HFFc6 (cell line): ENCODE measurements at places on chromosomes 13 and 19. TPM values are rescaled to one million over a fixed set of nuclear protein-coding genes. Genes with fewer than 3 reads are reported as not detected.

SBK3 gene
- 0.24 TPM in 1 of 3 replicates, not detected in the others for total RNA-seq

GAPDHS gene
- not detected in 2 replicates for total RNA-seq

ZNF547 gene
- 2.0 to 3.0 TPM (median 2.4 TPM) in 3 replicates for total RNA-seq

KIR3DL3 gene
- total RNA-seq: not detected in 3 replicates

CDC37 gene
- 251 to 298 TPM (median 278 TPM) in 3 replicates for total RNA-seq

CEBPA gene
- total RNA-seq: 0.12 to 0.21 TPM (median 0.16 TPM) in 3 replicates

OR7A5 gene
- not detected in 2 replicates for total RNA-seq

GRCh38 chr13:34634448-34634847, 307.6 kb upstream of the NBEA start:
- H3K27ac ChIP-seq: no peak overlapping the region
- no peak for DNase-seq
- H3K36me3 ChIP-seq: no peaks in the 10 kb centered on the region
- peaks cover 14% of the 10 kb centered on the region for H3K27me3 ChIP-seq

- H3K36me3 ChIP-seq: no peaks in the 10 kb centered on the region
- no peak for DNase-seq
- no peaks in the 10 kb centered on the region; the same call in 1 of the 2 replicates for H3K4me1 ChIP-seq
- no peak overlapping the region for H3K27ac ChIP-seq
These were observed 106.8 kb downstream of the STOML3 start for GRCh38 chr13:38883783-38884182.

DNA sequence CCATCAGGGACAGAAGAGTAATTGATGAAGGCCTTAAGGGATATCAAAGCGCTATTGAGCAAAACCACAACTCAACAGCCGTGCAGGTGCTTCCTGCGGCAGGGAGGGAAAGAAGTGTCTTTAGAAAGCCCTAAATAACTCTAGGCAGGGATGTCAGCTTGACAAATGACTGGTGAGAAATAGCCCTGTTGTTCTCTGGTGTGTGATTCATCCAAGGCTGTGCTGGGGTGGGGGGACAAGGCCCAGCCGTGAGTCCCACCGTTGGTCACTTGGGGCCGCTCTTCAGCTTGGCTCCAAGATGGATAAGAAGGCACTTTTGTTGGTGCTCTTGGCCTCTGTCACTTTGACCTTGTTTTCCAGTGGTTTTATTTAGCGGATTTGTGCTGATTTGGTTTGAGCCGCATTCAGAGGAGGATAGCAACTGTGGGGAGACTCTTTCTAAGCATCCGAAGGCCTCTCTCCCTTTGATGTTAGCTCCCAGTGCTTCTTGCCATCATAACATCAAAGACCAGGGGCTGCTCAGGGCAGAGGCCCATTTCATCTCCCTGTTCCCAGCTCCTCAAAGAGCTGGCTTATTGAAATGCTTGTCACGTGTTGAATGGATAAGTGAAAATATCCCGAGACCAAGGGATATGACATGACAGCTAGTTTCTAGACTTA, 130.3 kb upstream of the SERP2 start:
- peak; percentile 3 for DNase-seq
- H3K27me3 ChIP-seq: peaks cover 5% of the 10 kb centered on the region
- no peak overlapping the region for H3K4me3 ChIP-seq
- H3K36me3 ChIP-seq: no peaks in the 10 kb centered on the region
- no peak overlapping the region for H3K27ac ChIP-seq

GRCh38 chr13:98940325-98941001, 37.4 kb downstream of the DOCK9 start:
- H3K36me3 ChIP-seq: peaks cover 6% of the 10 kb centered on the region
- H3K4me1 ChIP-seq: peaks cover 13% of the 10 kb centered on the region
- H3K27ac ChIP-seq: no peak overlapping the region

- H3K27ac ChIP-seq: no peak overlapping the region
- H3K36me3 ChIP-seq: no peaks in the 10 kb centered on the region
- H3K4me3 ChIP-seq: no peak overlapping the region
- DNase-seq: no peak
- H3K27me3 ChIP-seq: peaks cover 2% of the 10 kb centered on the region; the same call in 1 of the 2 replicates
- H3K4me1 ChIP-seq: peaks cover 27% of the 10 kb centered on the region
These were observed 19.1 kb downstream of the TEX29 start for GRCh38 chr13:111339366-111340143.

DNA sequence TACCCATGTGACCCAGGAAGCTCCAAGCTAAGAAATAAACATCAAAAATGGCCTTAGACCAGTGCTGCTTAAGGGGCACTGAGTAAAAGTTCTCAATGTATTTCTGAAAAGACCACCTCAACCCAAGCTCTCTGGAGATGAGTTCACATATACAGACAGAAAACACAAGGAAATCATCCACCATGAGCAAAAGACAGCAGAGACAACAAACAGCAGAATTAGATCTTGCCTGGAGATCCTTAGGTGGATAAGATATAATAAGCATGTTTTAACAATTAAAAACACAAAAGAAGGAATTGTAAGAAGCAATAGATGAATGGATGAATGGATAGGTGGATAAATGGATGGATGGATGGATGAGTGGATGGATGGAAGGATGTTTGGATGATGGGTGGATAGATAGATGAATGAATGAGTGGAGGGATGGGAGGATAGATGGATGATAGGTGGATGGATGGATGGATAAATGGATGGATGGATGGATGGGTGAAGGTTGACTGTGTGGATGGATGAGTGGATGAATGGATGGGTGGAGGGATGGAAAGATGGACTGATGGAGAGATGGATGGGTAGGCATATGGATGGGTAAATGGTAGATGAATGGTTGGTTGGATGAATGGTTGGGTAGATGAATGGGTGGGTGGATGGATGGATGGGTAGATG, 9.6 kb upstream of the NMRK2 start:
- H3K27me3 ChIP-seq: peaks cover 33% of the 10 kb centered on the region
- no peak for DNase-seq
- H3K4me3 ChIP-seq: no peak overlapping the region
- no peak overlapping the region for H3K27ac ChIP-seq
- H3K36me3 ChIP-seq: peaks cover 6% of the 10 kb centered on the region

DNA sequence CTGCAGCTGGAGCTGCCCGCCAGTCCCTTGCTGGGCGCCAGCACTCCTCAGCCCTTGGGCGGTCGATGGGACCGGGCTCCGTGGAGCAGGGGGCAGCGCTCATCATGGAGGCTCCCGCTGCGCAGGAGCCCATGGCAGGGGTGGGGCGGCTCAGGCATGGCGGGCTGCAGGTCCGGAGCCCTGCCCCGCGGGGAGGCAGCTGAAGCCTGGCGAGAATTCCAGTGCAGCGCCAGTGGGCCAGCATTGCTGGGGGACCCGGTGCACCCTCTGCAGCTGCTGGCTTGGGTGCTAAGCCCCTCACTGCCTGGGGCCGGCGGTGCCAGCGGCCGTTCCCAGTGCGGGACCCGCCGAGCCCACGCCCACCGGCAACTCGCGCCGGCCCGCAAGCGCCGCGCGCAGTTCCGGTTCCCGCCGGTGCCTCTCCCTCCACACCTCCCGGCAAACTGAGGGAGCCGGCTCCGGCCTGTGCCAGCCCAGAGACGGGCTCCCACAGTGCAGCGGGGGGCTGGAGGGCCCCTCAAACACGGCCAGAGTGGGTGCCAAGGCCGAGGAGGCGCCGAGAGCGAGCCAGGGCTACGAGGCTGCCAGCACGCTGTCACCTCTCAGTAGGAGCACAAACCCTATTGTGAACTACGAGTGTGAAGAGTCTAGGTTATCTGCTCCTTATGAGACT, 687.1 kb downstream of the PCDH17 start:
- H3K4me3 ChIP-seq: no peak overlapping the region
- no peaks in the 10 kb centered on the region for H3K4me1 ChIP-seq
- no peak overlapping the region for H3K27ac ChIP-seq
- DNase-seq: no peak

DNA sequence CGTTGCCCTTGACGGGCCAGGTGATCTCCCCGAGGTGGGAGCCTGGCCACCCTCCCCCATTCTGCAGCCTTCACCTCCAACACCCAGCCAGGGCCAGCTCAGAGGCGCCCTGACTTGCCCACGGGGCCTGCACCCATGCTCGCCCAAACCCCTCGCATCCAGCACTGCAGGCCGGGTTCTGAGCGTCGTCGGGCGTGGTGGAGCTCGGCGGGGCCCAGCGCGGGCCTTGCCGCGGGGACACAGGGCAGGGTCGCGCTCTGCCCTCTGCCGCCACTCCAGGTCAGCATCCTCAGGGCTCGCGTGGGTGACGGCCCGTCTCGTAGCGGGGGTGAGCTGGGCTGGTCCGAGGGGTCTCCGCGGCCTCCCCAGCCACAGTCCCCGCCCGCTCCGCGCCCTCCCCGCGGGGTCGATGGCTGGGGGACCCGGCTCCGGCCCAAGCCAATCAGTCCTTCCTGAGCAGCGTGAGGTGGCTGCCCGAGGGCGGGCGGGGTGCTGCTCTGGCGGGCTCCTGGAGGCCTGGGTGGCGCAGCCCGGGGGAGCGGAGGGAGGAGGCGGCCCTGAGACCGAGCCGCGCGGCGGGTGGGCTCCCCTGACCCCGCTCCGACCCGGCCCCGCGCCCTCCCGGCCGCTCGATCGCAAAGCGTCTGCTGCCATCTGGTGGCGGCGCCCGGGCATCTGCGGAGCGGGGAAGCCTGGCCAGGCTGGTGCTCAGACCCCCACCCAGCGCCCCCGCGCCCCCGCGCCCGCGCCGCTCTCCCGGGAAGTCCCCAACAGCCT, 61.4 kb downstream of the CCNE1 start:
- H3K4me1 ChIP-seq: peaks cover 20% of the 10 kb centered on the region
- DNase-seq: no peak
- H3K27me3 ChIP-seq: peaks cover 3% of the 10 kb centered on the region
- no peaks in the 10 kb centered on the region for H3K36me3 ChIP-seq
- no peak overlapping the region for H3K27ac ChIP-seq
